ENCODE measurements at places on chromosomes 12 and 14.
A peak's percentile ranks its signal among the peaks of the same experiment; 100 is the strongest.

- DNase-seq, result peak; percentile 45
Measured at GRCh38 chr12:108821407-108822397, 35.7 kb downstream of the SSH1 start.

DNA sequence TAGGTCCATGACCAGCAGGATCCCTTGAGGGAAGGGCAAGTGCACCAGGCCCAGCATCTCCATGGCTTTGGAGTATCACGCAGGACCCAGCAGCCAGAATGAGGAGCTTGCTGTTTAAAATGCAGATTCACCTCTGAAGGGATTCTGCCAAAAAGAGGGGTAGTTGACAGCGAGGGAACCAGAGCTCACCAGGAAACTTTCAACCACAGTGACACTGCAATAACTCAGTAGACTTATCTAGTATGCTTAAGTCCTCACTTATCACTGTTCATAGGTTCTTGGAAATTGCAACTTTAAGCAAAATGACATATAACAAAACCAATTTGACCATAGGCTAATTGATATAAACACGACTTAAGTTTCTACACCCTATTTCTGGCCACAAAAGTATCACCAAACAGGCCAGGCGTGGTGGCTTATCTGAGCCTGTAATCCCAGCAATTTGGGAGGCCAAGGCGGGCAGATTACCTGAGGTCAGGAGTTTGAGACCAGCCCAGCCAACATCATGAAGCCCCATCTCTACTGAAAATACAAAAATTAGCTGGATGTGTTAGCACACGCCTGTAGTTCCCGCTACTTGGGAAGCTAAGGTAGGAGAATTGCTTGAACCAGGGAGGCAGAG lies 21.4 kb upstream of the CKAP4 start:
- no peak for DNase-seq

DNA sequence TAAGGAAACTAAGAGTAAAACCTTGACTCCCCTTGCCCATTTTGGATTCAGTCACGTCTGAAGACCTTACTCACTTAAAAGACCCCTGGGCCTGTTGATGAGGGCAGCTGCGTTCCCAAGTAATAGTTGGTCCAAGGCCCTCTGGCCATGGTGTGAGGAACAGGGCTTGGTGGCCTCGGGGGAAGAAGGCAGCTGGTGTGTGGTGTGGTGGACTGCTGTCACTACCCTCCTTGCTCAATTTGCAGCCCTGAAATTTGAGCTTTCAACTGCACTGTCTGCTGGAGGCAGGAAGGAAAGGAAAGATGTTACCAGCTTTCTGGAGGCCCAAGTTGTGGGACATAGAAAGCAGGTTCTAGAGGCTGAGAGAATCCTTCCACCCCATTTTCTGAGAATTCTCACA lies 128.2 kb downstream of the SLC38A6 start:
- DNase-seq, result no peak

GRCh38 chr14:61026526-61026925 lies 45.5 kb downstream of the SLC38A6 start:
- DNase-seq, result no peak

DNA sequence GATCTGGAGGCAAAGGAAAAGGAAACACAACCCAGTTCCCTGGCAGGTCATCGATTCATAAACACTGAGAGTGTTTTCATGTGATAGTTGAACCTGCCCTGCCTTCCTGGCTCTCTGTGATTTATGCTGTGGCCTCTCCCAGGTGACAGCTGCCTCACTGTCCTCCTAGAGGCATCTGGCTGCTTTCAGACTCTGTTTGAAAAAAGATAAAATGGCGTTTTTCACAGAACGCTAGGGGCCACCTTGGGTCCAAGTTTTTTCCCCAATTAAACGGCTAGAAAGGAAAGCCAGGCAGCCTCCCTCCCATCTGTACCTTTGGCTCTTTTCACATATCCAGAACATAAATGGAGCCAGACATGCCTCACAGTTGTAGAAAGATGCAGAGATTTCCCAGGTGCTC lies 252.6 kb upstream of the CCDC196 start:
- no peak for DNase-seq

DNA sequence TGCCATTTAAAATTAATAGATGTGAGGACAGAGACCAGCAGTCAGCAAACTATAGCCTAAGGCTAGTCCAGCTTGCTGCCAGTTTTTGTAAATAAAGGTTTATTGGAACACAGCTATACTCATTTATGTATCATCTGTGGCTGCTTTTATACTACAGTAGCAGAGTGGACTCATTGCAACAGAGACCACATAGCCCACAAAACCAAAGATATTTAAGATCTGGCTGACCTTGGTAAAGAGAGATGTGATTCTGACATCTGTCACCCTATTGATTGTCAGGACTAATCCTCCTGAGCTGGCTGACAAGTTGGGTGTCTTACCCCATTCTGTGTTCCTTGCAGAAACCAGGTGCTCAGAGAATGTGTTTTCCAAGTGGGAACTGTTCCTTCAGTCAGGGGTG lies 99.9 kb downstream of the BEGAIN start:
- no peak for DNase-seq

DNA sequence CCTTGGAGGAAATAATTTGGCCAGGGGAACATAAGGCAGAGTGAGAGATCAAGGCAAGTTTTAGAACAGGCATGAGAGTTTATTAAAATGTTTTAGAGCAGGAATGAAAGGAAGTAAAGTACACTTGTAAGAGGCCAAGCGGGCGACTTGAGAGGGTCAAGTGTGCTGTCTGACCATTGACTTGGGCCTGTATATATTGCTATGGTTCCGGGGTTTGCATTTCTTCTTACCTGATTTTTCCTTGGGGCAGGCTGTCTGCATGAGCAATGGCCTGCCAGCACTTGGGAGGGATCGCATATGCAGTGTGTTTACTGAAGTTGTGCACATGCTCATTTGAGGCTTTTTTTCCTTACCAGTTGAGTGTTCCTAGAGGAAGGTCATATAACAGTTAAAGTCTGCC lies 214.8 kb downstream of the FUT8 start:
- DNase-seq, result no peak

DNA sequence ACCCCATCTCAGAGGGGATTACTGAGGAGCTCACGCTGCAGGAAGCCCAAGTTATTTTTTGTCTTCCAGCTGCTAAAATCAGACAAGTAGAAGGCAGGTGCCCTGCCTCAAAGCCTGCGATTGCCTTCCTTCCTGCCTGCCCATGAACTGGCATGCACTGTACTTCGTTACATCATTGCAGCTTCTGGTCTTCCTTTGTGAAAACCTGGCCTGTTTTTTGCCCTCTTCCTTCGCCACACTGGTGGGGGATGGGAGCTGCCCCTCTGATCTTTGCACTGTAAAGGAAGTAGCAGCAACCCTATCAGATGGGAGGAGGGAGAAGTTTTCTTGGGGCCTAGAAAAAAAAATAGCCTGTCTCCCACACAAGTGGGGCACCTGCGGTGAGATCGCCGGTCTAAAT lies 1098.7 kb downstream of the BCL11B start:
- DNase-seq, result peak; percentile 88

GRCh38 chr14:36320897-36321381 lies 502 bp upstream of the MBIP start:
- DNase-seq, result no peak

DNA sequence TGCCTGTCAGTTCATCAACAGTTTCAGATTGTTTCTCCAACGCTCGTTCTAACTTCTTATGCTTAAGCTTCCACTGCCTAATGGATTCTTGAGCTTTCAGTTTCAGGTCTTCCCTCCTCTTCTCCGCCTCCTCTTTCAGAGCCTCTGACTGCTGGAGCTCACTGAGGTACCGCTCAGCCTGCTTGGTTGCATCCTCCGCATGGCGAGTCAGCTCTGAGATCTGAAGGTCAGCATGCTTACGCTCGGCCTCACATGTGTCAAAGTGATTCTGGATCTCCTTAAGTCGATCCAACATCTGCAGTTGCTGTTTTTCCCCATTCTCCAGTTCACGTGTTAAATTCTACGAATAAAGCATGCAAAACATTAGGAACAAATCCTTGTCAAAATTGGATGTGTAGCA lies 148.8 kb downstream of the CEP128 start:
- DNase-seq, result no peak

DNA sequence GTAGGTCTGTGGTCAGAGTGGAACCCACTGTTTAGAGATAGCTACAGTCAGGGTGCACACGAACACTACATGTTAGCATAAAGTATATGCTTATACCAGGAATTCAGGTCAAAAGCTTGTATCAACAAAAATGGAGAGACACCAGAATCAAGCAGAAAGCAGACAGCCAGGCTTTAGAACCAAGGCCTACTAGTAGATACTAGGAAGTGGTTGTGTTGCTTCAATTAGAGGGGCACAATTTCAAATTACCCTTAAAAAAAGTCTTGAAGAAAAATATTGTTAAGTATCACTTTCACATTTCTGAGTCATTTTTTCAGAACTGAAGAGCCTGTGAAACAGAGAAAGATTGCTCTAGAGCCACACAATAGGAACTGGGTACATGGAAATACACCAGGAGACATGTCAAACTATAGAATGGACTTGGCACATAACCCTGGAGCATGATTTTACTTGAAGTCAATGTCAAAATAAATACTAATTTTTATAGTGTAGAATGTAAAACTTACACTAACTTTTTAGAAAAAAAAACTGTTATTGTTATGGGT lies 41.6 kb downstream of the LRRC9 start:
- DNase-seq, result no peak

DNA sequence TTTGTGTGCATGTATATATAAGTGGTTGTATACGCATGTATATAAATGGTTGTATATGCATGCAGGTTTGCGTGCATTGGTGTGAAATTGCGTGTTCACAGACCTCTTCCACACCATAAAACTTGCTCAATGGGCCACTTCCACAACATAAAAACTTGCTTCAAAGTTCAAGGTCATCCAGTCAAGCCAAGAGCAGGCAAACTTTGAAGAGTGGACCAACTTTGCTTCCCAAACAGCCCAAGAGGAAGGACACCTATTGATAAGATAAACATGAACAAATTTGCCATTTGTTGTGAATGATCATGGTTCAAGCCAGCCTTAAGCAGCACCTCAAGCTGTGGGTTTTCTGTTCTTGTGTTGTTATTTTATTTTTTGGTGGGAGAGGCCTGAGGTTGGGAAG lies 25.2 kb upstream of the PPP1CC start:
- DNase-seq, result no peak

DNA sequence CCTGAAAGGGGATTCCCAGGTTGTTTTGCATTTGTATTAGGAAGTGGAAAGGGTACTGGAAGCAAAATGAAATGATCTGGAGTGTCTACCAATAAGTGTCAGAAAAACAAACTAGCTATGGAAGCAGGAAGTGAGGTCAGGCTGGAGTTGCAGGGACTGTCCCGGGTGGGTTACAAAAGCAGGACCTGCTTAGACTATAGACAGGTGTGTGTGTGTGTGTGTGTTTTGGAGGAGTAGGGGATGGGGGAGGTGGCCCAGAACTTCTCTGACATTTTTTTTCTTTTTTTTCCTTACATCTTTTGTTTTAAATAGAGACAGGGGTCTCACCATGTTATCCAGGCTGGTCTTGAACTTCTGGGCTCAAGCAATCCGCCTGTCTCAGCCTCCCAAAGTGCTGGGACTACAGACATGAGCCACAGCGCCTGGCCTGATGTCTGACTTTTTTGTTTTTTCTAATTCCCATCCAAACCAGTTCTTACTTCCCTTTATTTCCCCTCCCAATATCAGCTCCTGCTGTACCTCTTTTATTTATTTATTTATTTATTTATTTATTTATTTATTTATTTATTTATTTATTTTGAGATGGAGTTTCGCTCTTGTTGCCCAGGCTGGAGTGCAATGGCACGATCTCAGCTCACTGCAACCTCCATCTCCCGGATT lies 512 bp upstream of the RND1 start:
- no peak for DNase-seq

- DNase-seq, result no peak
Measured at GRCh38 chr12:118813778-118814357, 167.5 kb upstream of the SRRM4 start.

GRCh38 chr12:69906411-69907216 lies 81.6 kb downstream of the MYRFL start:
- DNase-seq, result no peak

- no peak for DNase-seq
Measured at GRCh38 chr12:103499571-103499970, 3.8 kb upstream of the C12orf42 start.

- DNase-seq, result no peak
Measured at GRCh38 chr14:65422088-65422834, 9.7 kb downstream of the FUT8 start.

DNA sequence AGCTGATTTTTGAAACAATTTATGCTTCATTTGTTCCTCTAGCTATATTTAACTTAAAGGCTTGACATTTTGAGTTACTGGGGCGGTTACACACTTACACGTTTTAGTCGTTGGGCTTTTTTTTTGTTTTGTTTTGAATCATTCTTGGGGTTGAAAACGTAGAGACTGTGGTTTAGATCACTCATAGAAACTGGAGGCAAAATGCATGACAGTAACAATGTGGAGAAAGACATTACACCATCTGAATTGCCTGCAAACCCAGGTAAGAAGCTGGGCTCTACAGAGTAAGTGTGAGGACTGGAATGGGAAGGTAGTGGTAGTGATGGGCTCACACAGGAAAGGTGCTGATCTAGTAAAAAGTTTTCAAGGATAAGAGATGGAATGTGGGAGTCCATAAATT lies at the start of gene CLEC2D:
Gene CLEC2D, plus strand, starts transcription at position 180 of the 400 bp plus-strand sequence. Its CDS starts 22 bp downstream, at position 202.
- peak; percentile 90 for DNase-seq

- no peak for DNase-seq
Measured at GRCh38 chr14:102487204-102487577, 22.4 kb downstream of the ANKRD9 start.

GRCh38 chr12:54407183-54407905 lies 11.7 kb downstream of the ITGA5 start:
- DNase-seq, result no peak
